ENCODE measurements at places on chromosomes 3 and 15. TPM values are rescaled to one million over a fixed set of nuclear protein-coding genes. Genes with fewer than 3 reads are reported as not detected.

The RBM6 gene
- 49.5 TPM for total RNA-seq

The SCAANT1 gene
- not detected for total RNA-seq

The DOCK3 gene
- total RNA-seq: 4.2 TPM

The SUSD5 gene
- 1.5 TPM for total RNA-seq

GRCh38 chr15:99732751-99733267 is 428 bp downstream of the LYSMD4 start:
- peak; percentile 48 for DNase-seq

GRCh38 chr3:8873740-8874139 is 89.5 kb downstream of the RAD18 start:
- no peak for DNase-seq
